ENCODE measurements at places on chromosomes 2 and 18.

GRCh38 chr2:105764059-105764458 is 19.3 kb downstream of the NCK2 start:
- no peak for DNase-seq

DNA sequence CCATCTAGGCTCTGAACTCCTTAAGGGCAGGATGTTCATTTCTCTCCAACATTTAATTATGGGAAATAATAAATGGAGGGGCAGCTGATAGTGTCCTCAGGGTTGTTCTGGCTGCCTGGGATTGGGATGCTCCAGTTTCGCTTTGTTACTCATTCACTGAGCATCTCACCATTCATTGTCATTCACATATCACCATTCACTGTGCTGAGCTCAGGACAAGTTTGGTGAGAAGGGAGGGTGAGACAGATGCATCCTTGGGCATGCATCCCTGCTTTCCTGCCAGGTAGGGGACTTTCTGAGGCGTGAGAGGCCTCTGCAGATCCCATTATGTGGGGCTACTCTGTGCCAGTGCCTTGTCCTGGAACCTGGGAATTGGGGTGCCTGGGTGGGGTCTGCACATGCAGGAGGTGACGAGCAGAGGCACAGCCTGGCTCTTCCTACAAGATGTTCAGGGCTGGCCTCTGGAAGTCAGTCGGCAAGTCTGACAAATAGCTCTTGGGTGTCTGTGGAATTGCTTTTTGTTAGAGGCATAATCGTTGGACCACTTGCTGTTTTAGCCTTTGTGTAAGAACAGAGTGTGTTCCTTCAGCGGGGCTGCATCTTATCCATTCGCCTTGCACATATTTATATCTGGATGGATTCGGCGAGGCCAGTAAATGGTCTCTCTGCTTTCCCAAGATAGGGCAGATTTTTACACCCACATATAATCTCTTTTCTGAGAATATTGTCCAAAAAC is 323.2 kb upstream of the THSD7B start:
- peak; percentile 26 for DNase-seq

DNA sequence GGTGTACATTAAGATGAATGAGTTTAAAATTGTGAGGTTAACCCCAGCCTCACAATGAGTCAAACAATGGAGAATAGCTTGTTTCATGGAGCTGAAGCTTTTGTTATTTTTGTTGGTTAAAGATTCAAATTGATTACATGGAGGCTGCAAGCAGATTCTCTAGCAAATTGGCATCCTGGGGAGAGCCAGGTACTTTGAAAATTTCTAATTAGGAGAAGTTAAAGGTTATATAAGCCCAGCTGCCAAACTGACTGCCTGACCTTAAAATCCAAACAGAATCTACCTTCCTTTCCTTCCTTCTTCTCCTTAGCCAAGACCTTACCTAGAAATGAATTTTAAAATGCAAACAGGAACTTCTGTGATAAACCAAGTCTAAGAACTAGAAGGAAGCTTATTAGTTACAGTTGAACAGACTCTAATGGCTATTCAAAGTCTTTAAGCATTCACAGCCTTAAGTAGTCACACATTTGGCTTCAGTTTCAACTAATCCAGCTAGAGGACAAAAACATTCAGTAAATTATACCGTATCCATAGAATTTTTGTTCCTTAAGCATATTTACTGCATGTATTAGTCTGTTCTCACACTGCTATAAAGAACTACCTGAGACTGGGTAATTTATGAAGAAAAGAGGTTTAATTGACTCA is 31.5 kb upstream of the PGAP1 start:
- no peak for DNase-seq

GRCh38 chr2:69768235-69768634 is 26.3 kb downstream of the ANXA4 start:
- DNase-seq = no peak

DNA sequence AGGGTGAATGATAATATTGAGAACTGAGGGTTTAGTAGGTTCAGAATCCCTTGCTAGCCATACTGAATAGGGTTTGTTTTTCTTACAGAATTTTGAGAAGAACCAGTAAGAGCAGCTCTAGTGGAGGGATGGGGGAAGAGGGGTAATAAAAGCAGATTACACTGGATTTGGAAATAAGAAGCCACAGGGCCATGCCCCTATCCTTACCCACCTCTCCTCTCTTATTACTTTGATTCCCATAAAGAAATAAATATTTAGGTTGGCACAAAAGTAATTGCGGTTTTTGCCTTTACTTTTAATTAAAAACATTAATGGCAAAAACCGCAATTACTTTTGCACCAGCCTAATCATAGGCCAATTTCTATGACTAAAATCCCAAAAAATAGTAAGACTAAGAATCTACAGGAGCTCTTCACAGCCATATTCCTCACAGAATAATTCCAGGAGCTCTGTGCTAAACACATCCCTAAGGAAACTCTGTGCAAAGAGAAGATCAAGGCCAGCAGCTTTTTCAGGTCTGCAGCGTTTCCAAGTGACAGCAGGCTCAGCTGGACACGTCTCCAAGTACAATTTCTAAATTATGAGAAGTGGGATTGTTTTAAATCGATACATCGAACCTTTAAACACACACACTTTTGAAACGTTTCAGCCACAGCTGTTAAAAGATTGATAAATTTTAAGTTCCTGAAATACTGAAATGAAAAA is 58.4 kb upstream of the RTN4 start:
- no peak for DNase-seq
